Kidney epithelial cell (primary cell): ENCODE measurements at places on chromosomes 6 and 20. TPM values are rescaled to one million over a fixed set of nuclear protein-coding genes. Genes with fewer than 3 reads are reported as not detected.

The SIM1 gene
- 2.0 and 2.9 TPM in 2 replicates for total RNA-seq

The PRDM13 gene
- 0.04 TPM in 1 of 2 replicates, not detected in the other for total RNA-seq

The HNF4A gene
- not detected in 2 replicates for total RNA-seq

The SH3BGRL2 gene
- 31.1 and 31.6 TPM in 2 replicates for total RNA-seq

The ZDHHC14 gene
- total RNA-seq, result 9.7 and 16.4 TPM in 2 replicates

The PSORS1C2 gene
- not detected in 2 replicates for total RNA-seq

The FOXF2 gene
- total RNA-seq, result 0.38 and 0.75 TPM in 2 replicates

The BEND6 gene
- total RNA-seq, result 2.7 and 2.8 TPM in 2 replicates

GRCh38 chr6:117483004-117483644, 650 bp downstream of the DCBLD1 start:
- DNase-seq, result no peak

- no peak for DNase-seq
Observed at GRCh38 chr20:11372876-11373790, 544.6 kb upstream of the BTBD3 start.

DNA sequence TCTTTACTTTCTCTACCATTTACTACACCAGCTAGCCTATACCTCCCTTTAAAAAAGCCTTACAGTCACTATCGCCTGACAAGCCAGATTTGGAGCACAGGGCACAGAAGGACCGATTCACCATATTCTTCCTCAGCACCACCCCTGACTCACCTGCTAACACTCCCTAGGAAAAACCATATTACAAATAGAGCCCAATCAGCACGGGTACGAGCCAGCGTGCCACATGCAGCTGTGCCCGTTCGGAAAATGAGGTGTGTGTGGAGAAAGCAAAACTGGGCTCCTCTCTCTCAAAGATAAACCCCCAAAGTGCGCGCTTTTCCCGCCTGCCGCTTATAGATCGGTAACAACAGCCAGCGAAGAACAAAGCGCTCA, 1.2 kb downstream of the SYNCRIP start:
- no peak for DNase-seq

DNA sequence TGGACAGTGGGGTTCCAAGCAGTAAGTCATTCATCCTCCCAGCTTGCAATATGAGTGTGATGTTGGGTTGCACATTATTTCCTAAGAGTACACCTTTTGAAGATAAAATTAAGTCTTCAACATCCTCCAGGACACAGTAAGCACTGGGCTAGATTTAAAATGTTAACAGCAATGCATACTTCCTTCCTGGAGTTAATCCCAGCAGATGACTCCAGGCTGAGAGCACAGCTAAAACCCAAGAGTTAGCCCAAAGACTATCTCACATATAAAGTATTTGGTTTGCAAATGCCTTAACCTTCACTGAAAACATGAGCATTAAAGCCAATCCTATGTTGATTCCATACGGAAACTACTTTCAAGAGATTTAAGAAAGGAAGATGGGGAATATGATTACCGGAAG, 69.2 kb downstream of the SLC23A2 start:
- DNase-seq, result no peak

- DNase-seq, result no peak
Observed at GRCh38 chr6:38306931-38307330, 332.8 kb downstream of the BTBD9 start.

GRCh38 chr20:45813006-45813340, 529 bp downstream of the UBE2C start:
- DNase-seq, result no peak

- DNase-seq, result no peak
Observed at GRCh38 chr6:133977983-133978895, 25.2 kb downstream of the TBPL1 start.

DNA sequence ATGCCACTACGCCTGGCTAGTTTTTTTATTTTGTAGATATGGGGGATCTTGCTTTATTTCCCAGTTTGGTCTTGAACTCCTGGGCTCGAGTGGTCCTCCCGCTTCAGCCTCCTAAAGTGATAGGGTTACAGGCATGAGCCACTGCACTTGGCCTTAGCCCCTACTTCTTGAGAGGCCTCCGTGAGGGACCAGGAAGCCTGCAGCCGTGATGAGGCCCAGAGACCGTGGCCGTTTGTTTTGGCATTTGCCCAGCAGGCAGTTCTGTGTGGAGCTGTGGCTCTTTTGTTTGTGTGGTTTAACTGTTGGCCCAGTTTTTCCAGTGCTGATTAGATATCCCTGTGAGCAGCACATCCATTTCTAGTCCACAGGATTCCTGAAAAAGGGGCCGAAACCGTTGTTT, 39.8 kb downstream of the SRSF3 start:
- DNase-seq, result no peak

GRCh38 chr20:50085481-50086365, 27.2 kb downstream of the UBE2V1 start:
- DNase-seq, result peak; percentile 43

- DNase-seq, result no peak
Observed at GRCh38 chr6:83536034-83536646, 23.8 kb downstream of the PRSS35 start.

DNA sequence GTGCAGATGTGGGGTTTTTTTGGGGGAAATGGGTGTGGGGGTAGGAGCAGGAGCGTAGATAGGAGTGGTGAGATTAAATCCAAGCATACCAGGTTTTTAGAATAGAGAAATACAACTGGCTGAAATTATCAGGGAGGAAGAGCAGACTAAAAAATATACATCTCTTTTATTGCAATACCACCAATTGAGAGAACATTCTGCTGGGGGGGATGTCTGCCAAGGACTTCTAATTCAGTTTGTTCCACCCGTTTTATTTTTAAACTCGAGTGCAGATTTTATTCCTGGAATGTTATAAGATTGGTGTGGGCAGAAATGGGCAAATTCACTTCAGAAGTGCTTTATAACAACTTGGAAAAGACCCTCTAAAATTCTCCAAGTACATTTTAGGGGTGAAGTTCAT, 192.7 kb downstream of the GMPR start:
- no peak for DNase-seq

- no peak for DNase-seq
Observed at GRCh38 chr20:25750765-25751696, 54.4 kb upstream of the ZNF337 start.

DNA sequence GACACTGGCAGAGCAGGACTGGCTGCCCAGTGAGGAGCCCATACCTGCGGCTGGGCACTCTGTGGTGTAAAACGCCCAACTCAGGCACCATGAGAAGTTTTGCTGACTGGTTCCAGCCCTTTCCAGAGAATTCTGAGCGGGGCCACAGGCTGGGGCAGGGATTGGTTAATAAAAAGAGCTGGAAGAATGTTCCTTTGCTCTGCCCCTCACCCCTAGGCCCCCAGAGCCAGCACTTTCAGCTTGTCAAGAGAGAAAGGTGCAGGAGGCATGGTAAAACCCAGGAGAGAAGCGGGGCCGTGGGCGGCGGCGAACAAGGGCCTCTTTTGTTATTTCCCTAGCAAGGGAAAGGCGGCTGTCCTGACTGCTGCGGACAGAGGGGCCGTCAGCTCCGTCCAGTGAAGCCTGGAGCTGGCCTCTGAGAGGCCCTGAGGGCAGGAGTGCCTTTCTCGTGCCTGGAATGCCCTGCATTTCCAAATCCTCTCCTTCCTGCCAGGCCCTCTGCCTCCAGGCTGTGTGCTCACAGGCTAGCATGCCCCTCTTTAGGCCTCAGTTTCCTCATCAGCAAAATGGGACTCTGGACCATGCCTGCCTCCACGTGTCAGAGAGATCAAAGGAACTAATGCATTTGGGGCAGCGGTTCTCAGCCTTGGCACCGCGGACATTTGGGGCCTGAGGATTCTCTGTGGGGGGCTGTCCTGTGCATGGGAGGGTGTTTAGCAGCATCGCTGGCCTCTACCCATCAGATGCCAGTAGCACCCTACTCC, 12.9 kb downstream of the SLC13A3 start:
- DNase-seq, result no peak

- DNase-seq, result no peak
Observed at GRCh38 chr6:142942805-142943227, 2.2 kb downstream of the HIVEP2 start.

DNA sequence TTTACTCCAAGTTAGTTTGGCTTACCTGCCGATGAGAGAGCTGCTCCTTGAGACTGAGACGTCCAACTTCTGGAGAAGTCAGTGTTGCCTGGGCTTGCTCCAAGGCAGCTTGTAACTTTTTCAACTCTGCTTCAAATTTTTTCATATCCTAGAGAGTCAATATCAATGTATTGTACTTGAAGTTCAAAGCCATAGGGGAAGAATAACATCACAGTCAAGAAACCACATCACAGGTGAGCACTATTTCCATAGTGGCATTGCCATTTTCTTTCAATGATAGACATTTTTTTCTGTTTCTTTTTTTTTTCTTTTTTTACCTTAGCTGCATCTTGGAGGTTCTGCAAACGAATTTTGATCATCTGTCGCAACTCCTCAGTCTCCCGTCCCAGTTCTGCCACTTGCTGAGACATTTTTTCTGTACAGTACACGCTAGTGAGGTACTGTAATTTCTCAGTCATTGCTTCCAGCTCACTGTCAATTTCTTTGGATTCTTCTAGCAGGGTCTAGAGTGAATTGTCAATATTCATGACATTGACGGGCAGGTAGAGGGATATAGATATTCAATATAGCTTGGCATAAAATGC, 326.7 kb downstream of the SYNE1 start:
- DNase-seq, result no peak

DNA sequence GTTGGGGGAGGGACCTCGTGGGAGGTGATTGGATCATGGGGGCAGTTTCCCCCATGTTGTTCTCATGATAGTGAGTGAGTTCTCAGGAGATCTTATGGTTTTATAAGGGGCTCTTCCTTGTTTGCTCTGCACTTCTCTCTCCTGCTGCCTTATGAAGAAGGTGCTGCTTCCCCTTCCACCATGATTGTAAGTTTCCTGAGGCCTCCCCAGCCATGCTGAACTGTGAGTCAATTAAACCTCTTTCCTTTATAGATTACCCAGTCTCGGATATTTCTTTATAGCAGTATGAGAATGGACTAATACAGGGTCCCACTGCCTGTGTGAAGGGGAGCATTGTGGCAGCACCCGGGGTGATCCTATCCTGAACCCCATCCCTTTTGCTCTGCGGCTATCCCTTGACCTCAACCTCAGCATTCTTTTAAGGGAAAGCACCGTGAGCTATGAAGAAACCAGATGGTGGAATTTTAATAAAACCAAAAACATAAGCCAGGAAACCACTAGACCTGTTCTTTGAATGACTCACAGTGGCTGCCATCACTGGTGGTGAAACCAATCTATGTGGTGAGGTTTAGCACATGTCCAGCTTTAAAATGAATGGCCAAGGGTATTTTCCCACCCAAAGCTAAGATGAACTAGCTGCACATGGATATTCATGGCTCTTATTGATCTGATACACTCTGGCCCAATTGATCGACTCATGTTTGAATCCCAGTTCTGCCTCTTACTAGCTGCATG, 62.2 kb downstream of the ZDHHC14 start:
- DNase-seq, result no peak

- DNase-seq, result no peak
Observed at GRCh38 chr6:76518443-76518842, 446.0 kb upstream of the IMPG1 start.

DNA sequence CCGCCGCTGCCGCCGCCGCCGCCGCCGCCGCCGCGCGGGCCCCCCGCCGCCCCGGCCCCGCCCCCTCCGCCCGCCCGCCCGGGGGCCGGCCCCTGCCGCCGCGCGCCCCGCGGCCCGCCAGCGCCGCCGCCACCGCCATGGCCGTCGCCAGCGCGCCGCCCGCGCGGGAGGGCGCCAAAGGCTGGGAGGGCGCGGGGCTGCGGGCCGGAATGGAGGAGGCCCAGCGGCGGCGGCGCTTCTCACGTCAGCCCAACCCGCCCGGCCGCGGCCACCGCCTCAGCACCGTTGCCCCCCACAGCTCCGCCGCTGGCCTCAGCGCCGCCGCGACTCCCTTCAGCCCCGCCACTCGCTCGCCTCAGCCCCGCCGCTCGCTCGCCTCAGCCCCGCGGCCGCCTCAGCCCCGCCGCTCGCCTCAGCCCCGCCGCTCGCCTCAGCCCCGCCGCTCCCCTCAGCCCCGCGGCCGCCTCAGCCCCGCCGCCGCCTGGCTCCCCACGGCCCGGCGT, 258 bp downstream of the PHF10 start:
- DNase-seq, result no peak
